ENCODE measurements at places on chromosomes 12 and 14.
A peak's percentile ranks its signal among the peaks of the same experiment; 100 is the strongest.

- DNase-seq: no peak
Observed at GRCh38 chr12:131694116-131694838, 16.6 kb upstream of the SFSWAP start.

DNA sequence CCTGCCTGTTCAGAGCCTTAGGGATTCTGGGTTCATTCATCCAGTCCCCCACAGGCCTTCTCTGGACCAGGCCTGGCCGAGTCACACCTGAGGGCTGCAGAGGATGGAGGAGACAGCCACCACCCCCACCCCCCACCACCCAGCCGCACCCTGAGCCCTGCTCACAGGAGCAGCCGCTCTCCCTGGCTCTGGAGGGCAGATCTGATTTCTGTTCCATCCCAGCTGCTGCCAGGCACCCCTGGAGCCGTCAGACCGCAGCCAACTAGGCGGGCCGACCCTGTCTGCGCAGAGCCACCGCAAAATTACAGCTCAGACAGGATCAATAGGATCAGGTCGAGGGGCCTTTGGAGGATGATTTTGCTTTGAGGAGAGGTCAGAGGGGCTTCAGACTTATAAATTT, 154.6 kb upstream of the MYL2 start:
- DNase-seq: no peak

DNA sequence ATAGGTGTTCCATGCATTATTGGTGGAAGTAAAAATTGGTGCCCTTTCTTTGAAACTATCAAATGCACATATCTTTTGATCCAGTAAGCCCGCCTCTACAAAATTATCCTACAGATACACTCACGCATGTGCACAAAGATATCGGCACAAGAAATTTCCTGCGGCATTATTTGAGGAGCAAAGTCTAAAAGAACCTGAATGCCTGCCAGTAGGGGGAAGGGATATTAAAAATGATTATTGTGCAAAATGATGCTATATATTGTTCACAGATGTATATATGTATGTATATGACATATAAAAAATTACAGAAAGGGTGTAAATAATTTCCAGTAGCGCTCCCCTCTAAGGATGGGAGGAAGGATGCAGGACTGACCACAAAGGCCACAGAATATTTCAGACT, 24.7 kb upstream of the ADIPOR2 start:
- DNase-seq: no peak

DNA sequence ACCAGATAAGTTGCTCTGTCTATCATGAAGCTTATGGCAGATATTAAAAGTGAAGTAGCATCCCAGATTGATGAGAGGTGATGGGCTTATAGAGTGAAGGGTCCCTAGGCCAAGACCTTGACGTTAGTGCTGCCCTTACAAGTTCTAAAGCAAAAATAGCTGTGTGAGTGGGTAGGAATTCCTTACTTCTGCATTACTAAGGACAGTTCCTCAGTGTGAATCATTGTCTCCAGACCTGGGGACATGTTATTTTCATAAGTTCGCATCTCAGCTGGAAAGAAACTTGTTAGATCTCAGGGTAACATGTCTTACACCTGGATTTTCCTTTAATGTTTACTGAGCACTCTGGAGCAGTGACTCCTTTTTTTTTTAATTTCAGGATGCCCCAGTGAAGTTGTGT, 28.7 kb downstream of the MAPKAPK5 start:
- no peak for DNase-seq

GRCh38 chr14:25833341-25834126, 764.3 kb downstream of the NOVA1 start:
- DNase-seq: no peak

GRCh38 chr12:76084863-76085519, 506 bp upstream of the NAP1L1 start:
- peak; percentile 89 for DNase-seq

GRCh38 chr14:76977793-76978720, 50.5 kb downstream of the IRF2BPL start:
- DNase-seq: no peak

DNA sequence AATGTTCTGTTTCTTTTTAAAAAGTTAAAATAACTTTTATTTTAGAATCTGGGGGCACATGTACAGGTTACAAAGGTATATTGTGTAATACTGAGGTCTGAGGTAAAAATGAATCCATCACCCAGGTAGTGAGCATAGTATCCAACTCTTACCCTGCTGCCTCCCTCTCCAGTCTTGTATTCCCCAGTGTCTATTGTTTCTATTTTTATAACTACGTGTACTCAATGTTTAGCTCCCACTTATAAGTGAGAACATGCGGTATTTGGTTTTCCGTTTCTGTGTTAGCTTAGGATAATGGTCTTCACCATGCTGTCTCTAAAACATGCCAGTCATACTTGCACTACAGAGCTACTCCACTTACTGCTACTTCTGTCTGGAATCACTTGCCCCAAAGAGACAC, 8.4 kb downstream of the FBXO33 start:
- DNase-seq: no peak

DNA sequence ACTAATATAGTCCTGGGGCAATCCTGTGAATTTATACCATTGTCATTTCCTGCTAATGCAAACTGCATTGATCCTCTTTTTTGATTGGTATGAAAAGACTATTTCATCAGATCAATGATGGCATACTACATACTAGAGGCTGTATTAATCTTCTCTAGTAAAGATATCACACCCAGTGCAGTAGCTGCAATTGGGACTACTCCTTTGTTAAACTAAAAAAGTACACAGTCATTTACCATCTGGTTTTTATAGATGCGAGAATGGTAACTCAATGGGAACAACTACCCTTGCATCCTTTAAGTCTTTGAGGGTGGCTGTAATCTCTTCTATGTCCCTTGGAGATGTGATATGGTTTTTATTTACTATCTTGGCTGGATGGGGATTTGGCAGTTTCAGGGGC, 80.2 kb upstream of the STK38L start:
- no peak for DNase-seq

DNA sequence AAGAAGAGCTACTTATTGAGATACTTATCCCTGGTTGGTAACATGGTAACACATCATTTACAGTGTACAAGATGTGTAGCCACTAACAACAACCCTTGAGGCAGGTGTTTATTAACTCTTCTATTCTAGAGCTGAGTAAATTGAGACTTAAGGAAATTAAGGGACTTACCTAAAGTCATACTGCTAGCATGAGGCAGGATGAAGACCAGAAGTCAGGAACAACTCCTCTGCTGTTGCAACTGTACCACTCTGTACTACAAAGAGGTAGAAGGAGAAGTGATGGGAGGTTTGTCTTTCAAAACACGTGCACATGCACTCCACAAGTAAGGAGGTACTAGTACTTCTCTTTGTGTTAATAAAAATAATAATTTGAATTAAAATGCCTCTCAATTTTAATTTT, 79.9 kb downstream of the LLPH start:
- DNase-seq: no peak

DNA sequence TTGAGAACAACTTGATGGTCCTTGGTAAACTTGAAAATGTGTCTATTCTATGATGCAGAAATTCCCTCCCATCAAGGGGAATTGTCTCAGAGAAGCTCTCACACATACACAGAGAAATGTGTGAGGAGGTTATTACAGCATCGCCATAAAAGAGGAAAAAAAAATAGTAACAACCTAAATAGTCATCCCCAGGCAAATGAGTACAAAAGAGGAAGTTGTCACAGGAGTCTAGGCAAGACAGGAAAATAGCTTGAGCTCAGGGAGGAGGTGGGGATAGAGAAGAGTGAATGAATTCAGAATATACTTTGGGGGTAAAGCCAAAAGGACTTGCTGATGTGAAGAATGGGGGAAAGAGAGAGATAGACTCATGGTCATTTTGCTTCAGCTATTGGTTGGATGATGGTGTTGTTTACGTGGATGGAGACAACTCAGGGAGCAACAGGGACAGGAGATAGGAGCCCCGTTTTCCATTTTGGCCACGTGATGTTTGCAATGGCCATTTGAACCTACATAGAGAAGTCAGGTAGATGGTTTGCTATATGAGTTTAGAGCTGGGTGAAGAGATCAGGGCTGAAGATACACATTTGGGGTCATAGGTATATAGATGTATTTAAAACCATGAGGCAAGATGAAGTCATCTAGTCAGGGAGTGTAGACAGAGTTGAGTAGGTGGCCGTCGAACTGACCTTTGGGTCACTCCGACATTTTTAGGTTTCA, 20.3 kb downstream of the LRRC74A start:
- no peak for DNase-seq

DNA sequence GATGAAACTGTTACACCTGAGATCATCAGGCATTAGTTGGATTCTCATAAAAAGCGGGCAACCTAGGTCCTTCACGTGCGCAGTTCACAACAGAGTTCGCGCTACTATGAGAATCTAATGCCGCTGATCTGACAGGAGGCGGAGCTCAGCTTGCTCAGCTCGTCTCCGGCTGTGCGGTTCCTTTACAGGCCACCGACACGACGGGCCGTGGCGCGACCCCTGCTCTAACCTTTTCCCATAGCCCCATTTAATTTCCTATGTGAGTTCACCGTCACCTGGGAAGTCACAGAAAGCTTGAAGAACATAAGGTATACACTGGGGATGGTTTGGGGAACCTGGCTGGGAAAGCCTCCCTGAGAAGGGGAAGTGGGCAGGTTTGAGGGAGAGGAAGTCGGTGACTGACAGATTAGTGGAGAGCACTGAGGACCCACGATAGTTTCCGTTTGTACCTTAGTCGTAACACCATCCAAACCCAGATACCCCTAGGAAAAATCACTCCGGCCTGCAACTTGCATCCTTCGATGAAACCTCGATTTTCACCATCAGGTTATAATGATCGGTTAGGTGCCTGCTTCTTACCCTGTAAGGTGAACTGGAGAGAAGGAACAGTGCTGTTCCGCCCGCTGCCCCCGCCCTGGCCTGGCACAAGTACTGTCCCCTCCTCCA, 2.8 kb upstream of the AAAS start:
- peak; percentile 46 for DNase-seq

DNA sequence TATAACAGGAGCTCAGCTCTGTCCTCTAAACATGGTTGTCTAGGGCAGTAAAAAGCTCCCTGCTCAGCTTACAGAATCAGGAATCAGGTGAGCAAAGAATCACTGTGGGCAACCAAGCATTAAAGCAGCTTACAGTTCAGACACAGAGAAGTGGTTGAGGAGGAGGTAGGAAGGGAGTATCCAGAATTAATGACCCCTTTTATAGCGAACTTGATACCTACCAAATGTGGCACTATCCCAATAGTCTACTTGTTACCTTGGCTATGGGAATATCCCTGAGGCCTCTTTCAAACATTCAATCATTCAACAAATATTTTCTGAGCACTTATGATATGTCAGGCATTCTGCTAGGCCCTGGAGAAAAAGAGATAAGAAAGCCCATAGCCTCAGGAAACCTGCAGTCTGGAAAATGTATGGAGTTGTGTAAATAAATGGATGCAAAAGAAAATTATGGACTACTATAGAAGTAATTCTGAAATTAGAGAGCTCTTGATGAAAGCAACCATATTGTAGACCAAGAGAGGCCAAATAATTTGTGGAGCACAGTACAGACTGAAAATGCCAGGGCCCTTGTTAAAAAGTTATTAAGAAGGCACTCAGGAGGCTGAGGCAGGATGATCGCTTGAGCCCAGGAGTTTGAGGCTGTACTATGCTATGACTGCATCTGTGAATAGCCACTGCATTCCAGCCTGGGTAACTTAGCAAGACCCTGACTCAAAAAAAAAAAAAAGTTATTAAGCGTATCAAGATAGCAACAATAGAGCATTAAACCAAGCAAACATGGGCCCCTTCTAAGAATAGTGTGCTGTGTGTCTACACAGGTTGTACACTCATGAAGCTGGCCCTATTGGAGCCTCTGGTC, 134.0 kb upstream of the CPSF6 start:
- DNase-seq: no peak

GRCh38 chr12:12891080-12891880, at the start of gene GPRC5A:
GPRC5A (plus strand) TSS chr12:12891562; CDS start chr12:12908250, 16,688 bp downstream.
- peak; percentile 87 for DNase-seq

DNA sequence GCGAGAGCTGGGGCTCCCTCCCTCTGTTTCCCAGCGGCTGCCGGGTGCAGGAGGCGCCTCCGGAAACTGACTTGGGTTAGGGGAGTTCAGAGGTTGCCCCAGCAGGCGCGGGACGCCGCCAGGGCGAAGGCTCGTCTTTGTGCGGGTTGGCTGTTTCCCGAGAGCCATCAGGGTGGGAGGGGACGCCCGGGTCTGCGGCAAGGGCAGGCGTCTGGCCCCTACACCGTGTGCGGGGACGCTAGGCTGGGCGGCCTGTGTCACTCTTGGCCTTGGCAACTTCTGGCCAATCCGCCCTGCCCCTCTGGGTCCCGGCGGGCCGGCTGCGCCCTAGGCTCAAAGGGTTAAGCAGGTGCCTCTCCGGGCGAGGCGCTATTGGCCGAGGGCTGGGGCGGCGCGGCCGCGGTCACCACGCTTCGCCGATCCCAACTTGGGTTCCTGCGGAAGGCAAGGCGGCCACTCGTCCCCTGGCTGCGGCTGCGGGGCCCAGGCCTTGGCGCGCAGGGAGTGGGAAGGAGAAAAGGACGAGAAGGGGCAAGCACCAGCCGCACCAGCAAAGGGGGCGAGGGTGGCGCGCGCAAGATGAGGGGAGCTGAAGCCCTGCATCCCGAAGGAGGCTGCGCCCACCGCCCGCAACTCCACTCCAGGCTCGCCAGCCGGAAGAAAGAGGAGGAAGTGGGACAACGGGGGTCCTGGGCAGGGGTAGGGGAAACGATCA, 5.6 kb upstream of the NPAS3 start:
- no peak for DNase-seq

- no peak for DNase-seq
Observed at GRCh38 chr12:79614730-79615129, 76.0 kb downstream of the PAWR start.

- no peak for DNase-seq
Observed at GRCh38 chr12:13178568-13179210, 17.8 kb upstream of the EMP1 start.

GRCh38 chr12:117461732-117462131, 100.3 kb upstream of the NOS1 start:
- no peak for DNase-seq

DNA sequence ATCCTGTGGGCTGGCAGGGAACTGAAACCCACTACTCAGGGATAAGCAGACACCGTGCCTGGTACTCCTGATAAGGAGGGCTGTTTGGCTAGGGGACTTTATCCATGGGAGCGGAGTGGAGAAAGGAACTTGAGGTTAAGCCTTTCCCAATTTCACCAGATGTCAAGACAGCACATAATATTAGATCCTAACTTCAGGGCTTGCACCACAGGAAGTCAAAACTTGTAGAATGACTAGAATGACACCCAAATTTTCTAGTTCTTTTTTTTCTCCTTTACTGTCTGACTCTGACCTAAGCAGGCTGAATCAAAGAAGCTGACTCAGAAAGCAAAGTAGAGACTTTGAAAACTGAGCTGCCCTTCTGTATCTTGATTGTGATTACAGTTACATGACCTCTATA, 7.1 kb upstream of the CGRRF1 start:
- no peak for DNase-seq

DNA sequence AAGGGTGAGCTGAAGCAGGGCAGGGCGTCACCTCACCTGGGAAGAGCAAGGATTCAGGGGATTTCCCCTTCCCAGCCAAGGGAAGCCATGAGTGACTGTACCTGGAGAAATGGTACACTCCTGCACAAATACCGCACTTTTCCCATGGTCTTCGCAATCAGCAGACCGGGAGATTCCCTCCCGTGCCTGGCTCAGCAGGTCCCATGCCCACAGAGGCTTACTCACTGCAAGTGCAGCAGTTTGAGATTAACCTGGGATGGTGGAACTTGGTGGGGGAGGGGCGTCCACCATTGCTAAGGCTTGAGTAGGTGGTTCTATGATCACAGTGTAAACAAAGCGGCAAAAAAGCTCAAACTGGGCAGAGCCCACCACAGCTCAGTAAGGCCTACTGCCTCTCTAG, 11.0 kb upstream of the DHRS4 start:
- no peak for DNase-seq

- no peak for DNase-seq
Observed at GRCh38 chr14:51963286-51963685, 26.1 kb upstream of the RTRAF start.

GRCh38 chr12:45336331-45336730, 120.4 kb downstream of the ANO6 start:
- no peak for DNase-seq
